ENCODE measurements at places on chromosomes 2 and 18. TPM values are rescaled to one million over a fixed set of nuclear protein-coding genes. Genes with fewer than 3 reads are reported as not detected.

GRCh38 chr18:40851014-40851429 is 1104.0 kb upstream of the PIK3C3 start:
- DNase-seq, result no peak

DNA sequence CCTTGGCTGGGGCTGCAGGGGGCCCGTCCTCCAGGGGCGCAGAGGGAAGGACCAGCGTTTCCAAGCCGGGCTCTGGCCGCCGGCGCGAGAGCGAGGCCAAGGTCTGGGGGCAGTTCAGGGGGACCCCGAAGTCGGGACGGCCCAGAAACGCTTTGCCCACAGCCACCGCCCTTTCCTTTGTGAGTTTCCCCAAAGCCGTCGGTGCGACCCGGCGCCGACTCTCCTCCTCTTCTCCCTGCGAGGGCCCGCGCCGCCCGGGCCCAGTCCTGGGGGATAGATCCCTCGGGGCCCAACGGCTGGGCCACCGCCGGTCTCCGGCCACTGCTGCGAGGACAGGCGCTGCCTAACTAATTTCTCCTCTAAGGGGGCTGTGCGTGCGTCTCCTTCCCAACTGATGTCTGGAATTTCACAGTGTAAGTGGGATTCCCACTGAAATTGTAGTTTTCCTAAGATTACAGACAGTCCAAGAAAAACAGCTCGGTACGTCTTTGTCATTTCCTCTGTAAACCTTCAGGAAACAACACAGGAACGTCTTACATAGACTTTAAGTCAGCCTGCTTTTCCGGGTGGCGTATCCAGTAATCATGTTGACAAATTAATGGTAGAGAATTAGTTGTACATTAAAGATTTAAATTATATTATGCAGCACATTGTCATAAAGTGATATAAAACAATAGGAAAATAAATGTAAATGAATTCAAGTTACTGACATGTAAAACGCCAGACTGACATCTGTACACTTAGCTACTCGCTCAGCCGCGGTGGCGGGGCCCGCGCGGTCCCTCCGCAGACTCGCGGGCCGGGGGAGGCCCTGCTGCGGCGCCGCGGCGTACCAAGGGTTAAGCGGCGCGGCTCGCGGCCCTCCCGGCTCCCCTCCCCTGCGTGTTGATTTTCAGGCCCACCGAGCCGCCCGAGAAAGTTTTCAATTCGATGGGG is 139.4 kb upstream of the SIX3 start:
- no peak for DNase-seq

Gene PROC
- 0.63 TPM for total RNA-seq

Gene ADD2
- 6.1 TPM for total RNA-seq

Data from testis (tissue), 5 donors.